Upper lobe of right lung (tissue), 1 donor: ENCODE measurements at places on chromosomes 3 and 15.
A peak's percentile ranks its signal among the peaks of the same experiment; 100 is the strongest.

GRCh38 chr3:48528048-48528447 lies 24.1 kb upstream of the SHISA5 start:
- no peak overlapping the region for H3K4me3 ChIP-seq
- H3K36me3 ChIP-seq = no peaks in the 10 kb centered on the region
- no peaks in the 10 kb centered on the region for H3K4me1 ChIP-seq
- no peak for DNase-seq
- no peak overlapping the region for H3K27ac ChIP-seq

- H3K36me3 ChIP-seq = peaks cover 5% of the 10 kb centered on the region
- no peak overlapping the region for H3K4me3 ChIP-seq
Observed at GRCh38 chr15:69232144-69232543, 66.6 kb upstream of the PAQR5 start.

GRCh38 chr15:101308604-101309435 lies 13.8 kb upstream of the SNRPA1 start:
- peak; percentile 40 for DNase-seq
- H3K27ac ChIP-seq = no peak overlapping the region
- no peaks in the 10 kb centered on the region for H3K27me3 ChIP-seq
- H3K36me3 ChIP-seq = no peaks in the 10 kb centered on the region

DNA sequence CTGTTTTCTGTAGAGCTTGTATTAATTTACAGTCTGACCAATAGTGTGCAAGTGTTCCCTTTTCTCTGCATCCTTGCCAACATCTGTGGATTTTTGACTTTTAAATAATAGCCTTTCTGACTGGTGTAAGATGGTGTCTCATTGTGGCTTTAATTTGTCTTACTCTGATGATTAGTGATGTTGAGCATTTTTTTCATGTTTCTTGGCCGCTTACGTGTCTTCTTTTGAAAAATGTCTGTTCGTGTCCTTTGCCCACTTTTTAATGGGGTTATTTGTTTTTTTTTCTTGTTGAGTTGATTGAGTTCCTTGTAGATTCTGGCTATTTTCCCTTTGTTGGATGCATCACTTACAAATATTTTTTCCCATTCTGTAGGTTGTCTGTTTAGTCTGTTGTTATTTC lies 7.6 kb upstream of the ACOX2 start:
- no peaks in the 10 kb centered on the region for H3K36me3 ChIP-seq
- no peak for DNase-seq
- no peak overlapping the region for H3K27ac ChIP-seq
- H3K4me1 ChIP-seq = no peaks in the 10 kb centered on the region
- no peak overlapping the region for H3K4me3 ChIP-seq

- H3K27me3 ChIP-seq = no peaks in the 10 kb centered on the region
- no peaks in the 10 kb centered on the region for H3K36me3 ChIP-seq
- DNase-seq = no peak
- no peaks in the 10 kb centered on the region for H3K4me1 ChIP-seq
Observed at GRCh38 chr3:139689122-139689521, 11.3 kb upstream of the NMNAT3 start.

DNA sequence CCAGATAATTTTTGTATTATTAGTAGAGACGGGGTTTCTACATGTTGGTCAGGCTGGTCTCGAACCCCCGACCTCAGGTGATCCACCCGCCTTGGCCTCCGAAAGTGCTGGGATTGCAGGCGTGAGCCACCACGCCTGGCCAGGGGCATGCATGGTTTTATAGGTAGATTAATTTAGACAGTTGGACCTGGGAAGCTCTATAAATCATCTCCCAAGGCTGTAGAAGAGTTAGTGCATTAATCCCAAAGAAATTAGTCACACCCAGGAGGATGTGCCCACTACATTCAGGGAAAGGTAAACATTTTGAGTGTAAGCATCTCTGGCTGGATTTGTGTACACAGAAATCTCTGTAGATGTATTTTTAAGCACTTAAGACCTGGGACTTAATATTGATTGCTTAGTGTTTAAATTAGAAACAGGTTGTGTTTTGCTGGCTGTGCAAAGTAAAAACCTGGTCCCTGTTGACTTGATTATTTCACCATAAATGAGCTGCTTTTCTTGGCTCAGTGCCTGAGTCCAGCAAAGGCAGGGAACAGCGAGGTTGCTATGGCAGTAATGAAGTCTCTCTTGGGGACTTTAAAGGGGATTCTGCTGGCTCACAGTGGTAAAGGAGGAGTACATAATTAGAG lies 19.2 kb downstream of the EXOSC7 start:
- H3K4me1 ChIP-seq = peaks cover 25% of the 10 kb centered on the region
- H3K27me3 ChIP-seq = no peaks in the 10 kb centered on the region
- peaks cover 61% of the 10 kb centered on the region for H3K36me3 ChIP-seq
- no peak for DNase-seq

DNA sequence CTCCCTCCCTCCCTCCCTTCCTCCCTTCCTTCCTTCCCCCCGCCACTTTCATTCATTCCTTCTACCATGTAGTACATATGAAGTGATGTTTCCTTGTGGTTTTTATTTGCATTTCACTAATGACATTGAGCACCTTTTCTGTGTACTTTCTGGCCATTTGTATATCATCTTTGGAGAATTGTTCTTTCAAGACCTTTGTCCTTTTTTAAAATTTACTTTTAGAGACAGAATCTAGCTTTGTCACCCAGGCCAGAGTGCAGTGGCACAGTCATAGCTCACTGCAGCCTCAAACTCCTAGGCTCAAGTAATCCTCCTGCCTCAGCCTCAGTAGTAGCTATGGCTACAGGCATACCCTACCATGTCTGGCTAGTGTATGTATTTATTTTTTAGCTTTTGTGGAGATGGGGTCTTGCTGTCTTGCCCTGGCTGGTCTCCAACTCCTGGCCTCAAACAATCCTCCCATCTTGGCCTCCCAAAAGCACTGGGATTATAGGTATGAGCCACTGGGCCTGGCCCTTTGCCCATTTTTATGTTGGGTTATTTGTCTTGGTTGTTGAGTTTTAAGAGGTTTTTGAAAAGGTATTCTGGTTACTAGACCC lies 42.0 kb upstream of the CTDSPL2 start:
- no peaks in the 10 kb centered on the region for H3K27me3 ChIP-seq
- H3K36me3 ChIP-seq = peaks cover 18% of the 10 kb centered on the region
- H3K4me1 ChIP-seq = peaks cover 3% of the 10 kb centered on the region
- DNase-seq = no peak
- no peak overlapping the region for H3K4me3 ChIP-seq

DNA sequence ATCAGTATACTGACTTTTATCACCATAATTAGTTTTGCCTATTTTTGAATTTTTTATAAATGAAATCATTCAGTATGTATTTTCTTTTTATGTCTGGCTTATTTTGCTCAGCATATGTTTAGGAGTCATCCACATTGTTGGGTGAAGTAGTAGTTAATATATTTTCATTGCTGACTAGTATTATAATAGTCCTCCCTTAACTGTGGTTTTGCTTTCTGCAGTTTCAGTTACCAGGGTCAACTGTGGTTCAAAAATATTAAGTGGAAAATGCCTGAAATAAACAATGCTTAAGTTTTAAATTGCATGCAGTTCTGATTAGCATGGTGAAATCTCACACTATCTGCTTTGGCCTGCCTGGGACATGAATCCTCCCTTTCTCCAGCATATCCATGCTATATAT lies 39.5 kb upstream of the PRR23C start:
- no peaks in the 10 kb centered on the region for H3K27me3 ChIP-seq
- H3K36me3 ChIP-seq = no peaks in the 10 kb centered on the region
- H3K27ac ChIP-seq = no peak overlapping the region
- no peaks in the 10 kb centered on the region for H3K4me1 ChIP-seq
- DNase-seq = no peak

GRCh38 chr3:171165499-171165921 lies 139.0 kb upstream of the SLC2A2 start:
- H3K4me3 ChIP-seq = no peak overlapping the region
- H3K36me3 ChIP-seq = peaks cover 6% of the 10 kb centered on the region
- DNase-seq = no peak
- H3K27me3 ChIP-seq = no peaks in the 10 kb centered on the region

DNA sequence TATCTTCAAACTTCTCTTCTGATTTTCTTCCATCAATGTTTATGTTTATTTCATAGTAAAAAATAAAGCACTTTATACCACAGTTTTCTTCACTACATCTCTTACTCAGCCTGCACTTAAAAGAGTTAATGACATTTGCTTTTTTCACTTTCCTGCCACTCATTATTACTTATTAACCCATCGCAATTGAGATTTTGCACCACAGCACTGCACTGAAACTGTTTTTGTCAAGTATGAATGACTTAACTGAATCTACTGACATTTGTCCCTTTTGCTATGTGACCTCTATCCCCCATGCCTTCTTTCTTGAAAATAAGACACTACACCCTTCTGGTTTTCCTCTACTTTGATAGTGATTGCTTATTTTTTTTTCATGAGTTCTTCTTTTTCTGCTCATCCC lies 739.7 kb upstream of the DPPA4 start:
- no peaks in the 10 kb centered on the region for H3K27me3 ChIP-seq
- no peak overlapping the region for H3K27ac ChIP-seq
- no peaks in the 10 kb centered on the region for H3K36me3 ChIP-seq
- no peak for DNase-seq
- no peaks in the 10 kb centered on the region for H3K4me1 ChIP-seq

DNA sequence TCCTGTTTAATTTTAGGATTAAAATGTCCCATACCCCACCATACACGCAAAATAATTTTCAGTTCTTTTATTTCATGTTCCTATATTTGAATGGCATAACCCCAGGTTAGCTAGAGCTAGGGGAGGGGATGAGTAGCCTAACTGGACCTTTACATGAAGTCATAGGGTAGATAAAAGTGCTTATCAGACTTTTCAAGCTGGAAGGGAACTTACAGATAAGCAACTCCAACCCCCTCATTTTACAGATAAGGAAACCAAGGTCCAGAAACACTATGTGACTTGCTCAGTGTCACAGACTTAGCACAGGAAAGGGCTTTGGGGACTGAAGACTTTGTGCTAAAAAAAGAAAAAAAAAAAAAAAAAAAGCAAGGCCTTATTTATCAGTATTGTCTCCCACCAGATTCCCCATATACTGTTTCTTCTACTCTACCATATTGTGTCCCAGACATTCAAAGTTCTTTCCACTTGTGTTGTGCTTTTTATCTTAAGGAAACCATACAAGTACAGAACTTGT lies 10.6 kb upstream of the TNIK start:
- H3K27ac ChIP-seq = no peak overlapping the region
- H3K4me3 ChIP-seq = no peak overlapping the region
- H3K36me3 ChIP-seq = no peaks in the 10 kb centered on the region
- no peaks in the 10 kb centered on the region for H3K27me3 ChIP-seq
- no peak for DNase-seq

- H3K27ac ChIP-seq = no peak overlapping the region
- DNase-seq = no peak
- H3K4me1 ChIP-seq = no peaks in the 10 kb centered on the region
- no peaks in the 10 kb centered on the region for H3K27me3 ChIP-seq
- no peaks in the 10 kb centered on the region for H3K36me3 ChIP-seq
Observed at GRCh38 chr3:122063908-122064307, 8.7 kb downstream of the CD86 start.

DNA sequence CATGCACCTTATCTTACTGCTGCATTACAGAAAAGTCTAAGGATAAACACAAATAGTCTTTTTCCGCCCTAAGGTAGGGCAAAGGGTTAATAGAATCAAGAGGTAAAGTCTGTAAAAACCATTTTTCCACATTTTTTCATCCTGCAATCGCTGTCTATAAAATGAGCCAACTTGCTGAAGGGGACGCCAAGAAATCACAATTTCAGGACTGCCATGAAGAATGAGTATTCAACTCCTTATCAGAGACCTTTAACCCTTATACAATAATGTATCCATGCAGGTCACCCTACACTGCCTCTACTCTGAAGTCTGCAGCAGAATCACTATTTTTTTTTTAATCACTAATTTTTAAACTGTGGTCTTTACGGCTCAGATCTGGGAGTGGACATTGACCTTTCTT lies 1.1 kb upstream of the DNAJC13 start:
- H3K27ac ChIP-seq = no peak overlapping the region
- no peaks in the 10 kb centered on the region for H3K27me3 ChIP-seq
- no peaks in the 10 kb centered on the region for H3K36me3 ChIP-seq

DNA sequence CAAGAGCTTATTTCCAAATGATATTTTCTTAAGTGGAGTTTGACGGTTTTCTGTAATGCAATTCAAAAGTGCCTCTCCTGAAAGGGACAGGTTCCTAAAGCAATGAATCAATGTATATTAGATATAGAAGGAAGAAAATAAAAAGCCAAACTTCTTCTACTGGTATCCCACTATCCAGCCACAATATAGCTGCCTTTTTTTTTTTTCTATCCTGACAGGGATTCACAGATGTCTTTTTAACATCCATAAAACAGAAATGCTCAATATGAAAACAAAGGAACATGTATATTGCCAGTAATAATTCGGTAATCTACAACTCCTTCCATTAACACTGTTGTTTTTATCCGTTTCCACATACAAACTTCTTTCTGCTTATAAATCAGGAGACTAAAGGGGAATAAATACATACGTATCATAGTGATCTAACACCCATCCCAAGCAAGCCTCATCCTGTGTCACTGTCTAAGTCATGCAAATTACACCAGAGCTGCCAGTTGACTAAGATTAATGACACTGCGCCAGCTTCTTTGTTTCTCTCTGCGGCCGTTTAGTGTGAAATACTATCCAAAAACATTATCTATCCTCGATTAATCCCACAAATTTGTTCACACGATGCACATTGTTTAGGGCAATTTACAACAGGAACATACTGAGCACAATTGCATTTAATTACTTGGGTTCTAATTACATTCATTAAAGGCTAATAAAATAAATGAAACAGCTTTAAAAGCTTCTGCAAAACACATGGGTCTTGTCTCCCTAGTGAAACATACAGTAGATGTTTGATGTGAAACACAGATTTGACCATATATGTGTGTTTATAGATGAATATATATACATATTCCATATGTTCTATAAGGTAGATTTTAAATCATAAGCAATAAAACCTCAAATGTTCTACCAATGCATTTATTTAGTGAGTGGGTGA lies 51.9 kb upstream of the CDIN1 start:
- no peaks in the 10 kb centered on the region for H3K36me3 ChIP-seq
- H3K27ac ChIP-seq = no peak overlapping the region
- no peaks in the 10 kb centered on the region for H3K4me1 ChIP-seq
- H3K27me3 ChIP-seq = no peaks in the 10 kb centered on the region
- H3K4me3 ChIP-seq = no peak overlapping the region
- DNase-seq = no peak

- H3K36me3 ChIP-seq = no peaks in the 10 kb centered on the region
- DNase-seq = no peak
- H3K4me1 ChIP-seq = no peaks in the 10 kb centered on the region
- no peaks in the 10 kb centered on the region for H3K27me3 ChIP-seq
Observed at GRCh38 chr3:55461896-55462295, 25.2 kb downstream of the WNT5A start.

DNA sequence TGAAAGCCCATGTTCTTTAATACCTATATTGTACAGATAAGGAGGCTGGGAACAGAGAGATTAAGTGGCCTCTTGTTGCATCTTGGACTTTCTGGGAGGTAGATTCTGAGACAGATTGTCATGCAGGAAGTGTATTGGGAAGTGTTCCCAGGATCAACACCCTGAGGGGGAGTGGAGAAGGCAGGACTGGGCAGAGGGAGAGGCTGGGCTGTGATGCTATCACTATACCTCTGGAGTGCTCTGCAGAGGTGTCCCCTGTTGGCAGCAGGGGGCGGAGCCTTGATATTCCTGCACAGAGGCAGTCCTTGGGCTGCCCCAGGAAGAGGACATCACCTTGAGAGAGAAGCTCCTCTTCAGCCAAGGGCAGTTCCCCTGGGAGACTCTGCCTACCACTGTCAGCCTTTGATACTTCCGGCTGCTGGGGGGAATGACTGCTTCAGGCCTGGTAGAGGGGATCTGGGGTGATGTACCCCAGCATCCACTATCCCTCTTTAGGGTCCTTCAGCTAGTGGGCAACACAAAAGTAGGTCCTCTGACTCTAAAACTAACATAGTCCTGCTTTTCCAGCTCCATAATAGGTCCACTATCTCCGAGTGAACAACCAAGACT lies 97.4 kb upstream of the RNU6-1 start:
- no peaks in the 10 kb centered on the region for H3K27me3 ChIP-seq
- DNase-seq = no peak
- no peaks in the 10 kb centered on the region for H3K4me1 ChIP-seq
